ENCODE measurements at places on chromosomes 2 and 18.

DNA sequence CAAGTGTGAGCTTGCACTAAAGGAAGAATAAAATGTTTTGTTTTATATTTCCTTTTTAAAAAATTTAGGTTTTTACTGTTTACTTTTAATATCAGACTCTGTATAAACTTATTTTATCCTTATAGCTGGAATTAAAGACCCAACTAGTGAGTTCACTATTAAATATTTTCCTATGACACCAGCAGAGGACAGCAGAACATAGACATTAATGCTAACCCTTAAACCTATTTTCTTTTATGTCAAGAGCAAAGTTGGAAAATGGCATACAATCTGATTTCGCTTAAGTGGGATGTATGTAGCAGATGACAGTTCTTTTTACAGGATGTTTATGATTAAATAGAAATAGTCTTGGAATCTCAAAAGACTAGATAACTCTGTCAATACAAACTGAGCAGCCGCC lies 188.2 kb upstream of the XIRP2 start:
- no peak for DNase-seq

DNA sequence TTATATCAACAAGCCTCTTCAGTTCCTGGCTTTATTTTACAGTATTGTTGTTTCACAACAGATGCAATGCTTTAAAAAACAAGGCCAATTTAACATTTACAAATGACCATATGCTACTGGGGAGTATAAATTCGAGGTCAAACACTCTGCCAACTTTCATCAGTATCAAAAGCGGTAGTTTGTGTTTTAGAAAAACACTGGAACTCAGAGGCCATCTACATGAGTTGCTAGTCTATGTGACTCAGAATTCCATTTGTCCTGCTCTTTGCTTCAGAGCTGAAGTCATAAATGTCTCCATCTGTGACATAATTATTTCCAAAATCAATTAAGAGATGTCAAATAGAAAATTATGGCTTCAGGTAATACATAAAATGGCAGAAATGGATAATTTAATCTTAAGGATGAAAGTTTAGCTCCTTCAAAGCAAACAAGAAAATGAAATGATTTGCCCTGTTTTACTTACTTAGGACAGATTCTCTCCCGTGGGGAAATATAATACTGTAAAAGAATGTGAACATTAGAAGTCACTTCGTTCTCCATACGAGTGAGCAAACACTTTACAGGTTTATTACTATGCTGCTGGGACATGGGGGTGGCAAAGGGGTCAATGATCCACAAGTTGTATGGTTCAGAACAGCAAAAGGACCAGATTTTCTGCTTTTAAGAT lies 3.7 kb downstream of the MEX3C start:
- no peak for DNase-seq

GRCh38 chr18:69785466-69785865 lies 162.2 kb downstream of the CD226 start:
- no peak for DNase-seq

DNA sequence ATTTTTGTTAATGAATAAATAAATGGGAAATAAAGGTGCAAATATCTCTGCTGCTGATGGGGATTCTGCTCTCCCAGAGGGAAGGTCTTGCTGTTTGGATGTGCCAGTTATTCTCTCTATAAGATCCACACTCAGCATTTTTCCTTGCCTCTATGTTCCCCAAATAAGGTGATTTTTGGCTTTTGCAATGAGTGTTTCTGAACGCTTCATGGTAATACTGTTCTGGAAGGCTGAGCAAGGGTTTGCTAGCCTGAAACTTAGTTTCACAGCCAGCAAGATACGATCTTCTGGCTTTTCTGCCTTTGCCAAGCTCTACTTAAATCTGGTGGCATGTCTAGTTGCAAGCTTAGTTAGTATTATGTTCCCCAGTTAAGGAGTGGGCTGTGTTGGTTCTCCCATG lies 114.6 kb downstream of the LPIN1 start:
- DNase-seq = no peak
